Stimulated activated CD8-positive, alpha-beta memory T cell treated with anti-CD3 and anti-CD28 coated beads, Interleukin-7, amount 100 ng/mL, for 24 hours (primary cell): ENCODE measurements at places on chromosomes 3 and 15.

DNA sequence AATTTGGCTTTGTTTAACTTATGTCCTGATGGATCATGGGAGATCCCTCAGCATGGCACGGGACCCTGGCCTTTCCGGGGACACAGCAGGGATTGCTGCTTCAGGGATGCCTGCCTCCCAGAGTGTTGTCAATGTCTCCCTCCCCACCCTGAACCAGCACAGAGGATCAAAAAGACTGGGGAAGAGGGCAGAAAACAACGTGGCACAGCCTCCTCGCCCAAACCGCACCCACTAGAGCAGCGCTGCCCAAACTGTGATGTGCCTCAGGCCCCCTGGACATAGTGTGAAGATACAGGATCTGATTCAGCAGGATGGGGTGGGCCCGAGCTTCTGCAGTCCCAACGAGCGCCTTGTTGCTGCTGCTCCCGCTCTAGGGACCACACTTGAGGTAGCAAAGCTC lies 34.5 kb downstream of the SLC6A20 start:
- DNase-seq, result no peak

DNA sequence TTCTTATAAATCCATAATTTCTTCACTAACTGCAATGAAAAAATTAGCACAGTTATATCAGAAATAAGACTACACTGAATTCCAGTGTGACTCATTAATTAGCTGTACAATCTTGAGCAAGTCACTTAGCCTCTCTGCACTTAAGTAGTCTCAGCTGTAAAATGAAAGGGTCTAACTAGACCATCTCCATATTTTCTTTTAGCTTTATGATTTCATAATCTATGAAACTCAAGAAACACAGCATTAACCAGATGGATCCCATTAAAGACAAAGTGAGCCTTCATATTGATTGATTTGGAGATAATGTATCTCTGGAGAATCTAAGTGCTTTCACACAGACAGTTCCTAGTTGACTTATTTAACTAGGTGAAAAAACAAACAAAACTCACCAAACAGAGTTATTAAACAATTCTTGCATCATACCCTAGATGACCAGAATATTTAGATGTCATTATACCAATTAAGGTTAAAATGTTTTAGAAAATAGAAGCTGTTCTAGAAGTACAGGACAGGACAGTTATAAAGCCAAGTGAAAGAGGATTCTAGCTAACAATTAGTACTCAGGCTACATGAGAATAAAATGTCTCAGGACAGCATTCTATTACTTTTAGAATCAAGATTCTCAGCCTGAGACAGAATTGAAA lies 11.2 kb downstream of the CSNK1G1 start:
- no peak for DNase-seq

DNA sequence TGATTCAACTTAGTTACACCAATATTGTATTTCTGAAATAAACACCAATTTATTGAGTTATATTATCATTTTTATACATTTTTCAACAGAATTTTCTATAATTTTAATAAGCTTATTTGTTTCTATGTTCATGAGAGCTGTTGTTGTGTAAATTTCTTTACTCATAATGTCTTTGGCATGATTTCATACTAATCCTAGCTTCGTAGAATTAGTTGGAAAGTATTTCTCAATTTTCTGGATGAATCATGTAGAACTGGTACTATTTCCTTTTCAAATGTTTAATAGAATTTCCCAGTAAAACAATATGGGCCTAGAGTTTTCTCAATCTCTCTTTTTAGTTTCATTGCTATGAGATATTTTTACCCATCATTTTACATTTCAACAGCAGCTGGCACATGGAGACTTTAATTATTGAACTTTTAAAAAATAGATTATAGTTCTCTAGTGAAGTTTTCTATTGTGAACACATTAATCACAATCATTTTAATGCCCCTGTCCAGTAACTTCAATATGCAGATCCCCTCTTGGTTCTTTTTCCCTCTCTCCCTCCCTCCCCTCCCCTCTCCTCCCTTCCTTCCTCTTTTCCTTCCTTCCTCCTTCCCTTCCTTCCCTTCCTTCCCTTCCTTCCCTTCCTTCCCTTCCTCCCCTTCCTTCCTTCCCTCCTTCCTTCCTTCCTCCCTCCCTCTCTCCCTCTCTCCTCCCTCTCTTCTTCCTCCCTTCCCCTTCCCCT lies 1357.1 kb downstream of the ZPLD1 start:
- DNase-seq, result no peak

GRCh38 chr3:41328926-41329325 lies 129.6 kb downstream of the CTNNB1 start:
- no peak for DNase-seq

GRCh38 chr3:116473602-116474001 lies 28.3 kb upstream of the LSAMP start:
- DNase-seq, result no peak

GRCh38 chr3:27779176-27779575 lies 57.1 kb upstream of the EOMES start:
- no peak for DNase-seq

DNA sequence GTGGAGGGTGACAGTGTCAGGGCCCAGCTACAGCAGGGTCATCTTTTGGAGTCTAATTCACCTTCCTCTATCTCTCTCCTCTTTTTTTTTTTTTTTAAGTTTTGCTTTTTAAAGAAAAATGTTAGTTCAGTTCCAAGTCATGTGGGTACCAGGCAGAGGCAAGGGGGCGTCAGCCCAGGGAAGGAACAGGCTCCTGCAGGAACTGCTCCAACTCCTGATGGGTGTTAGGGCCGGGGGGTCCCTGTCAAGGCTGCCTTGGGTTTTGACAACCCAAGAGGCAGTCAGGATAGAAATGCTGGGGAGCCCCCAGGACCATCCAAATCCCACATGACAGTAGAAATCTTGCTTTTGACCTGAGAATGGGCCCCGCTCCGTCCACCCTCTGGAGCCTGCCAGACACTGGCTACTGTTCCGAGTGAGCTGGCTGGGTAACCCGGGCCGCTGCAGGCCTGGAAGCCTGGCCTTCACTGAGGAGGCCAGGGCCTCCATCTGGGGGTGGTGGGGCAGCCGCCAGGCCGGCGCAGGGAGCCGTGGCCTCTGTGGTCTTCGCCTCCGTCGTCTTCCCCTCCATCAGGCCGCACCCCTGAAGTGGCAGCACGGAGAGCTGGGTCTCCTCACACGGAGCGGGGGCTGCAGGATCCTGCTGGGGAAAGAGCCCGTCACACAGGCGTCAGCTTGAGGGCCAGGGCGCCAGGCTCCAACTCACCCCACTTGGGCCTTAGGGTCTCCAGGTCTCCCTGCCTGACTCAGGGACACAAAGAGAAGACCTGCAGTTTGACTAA lies 24.2 kb downstream of the RNU5B-1 start:
- DNase-seq, result no peak

DNA sequence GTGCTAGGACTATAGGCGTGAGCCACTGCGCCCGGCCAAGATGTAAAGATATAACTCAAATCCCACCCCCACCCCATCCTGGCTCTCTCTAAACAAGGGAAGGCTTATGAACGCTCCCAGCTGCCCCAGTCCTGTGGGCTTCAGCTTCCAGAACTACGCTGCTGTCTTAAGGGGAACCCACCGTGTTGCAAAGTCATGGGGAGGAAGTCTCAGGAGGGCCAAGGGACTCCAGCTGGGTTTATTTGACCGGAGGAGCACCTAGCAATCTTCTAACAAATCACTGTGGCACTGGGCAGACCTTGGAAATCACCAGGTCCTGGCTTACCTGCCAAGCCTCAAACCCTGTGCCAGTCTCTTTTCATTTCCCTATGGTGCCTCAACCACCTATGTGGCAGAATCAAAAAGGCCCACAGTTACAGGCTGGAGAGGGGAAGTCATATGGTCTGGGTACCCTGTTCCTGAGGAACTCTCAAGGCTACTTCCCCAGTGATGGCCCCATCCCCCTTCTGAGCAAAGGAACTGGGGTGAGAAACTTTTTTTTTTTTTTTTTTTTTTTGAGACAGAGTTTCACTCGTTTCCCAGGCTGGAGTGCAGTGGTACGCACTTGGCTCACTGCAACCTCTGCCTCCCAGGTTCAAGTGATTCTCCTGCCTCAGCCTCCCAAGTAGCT lies 83.4 kb downstream of the RBPMS2 start:
- no peak for DNase-seq

GRCh38 chr15:84818261-84819131 lies 1.3 kb downstream of the ALPK3 start:
- no peak for DNase-seq

GRCh38 chr15:46266661-46267060 lies 631.8 kb downstream of the SQOR start:
- no peak for DNase-seq

DNA sequence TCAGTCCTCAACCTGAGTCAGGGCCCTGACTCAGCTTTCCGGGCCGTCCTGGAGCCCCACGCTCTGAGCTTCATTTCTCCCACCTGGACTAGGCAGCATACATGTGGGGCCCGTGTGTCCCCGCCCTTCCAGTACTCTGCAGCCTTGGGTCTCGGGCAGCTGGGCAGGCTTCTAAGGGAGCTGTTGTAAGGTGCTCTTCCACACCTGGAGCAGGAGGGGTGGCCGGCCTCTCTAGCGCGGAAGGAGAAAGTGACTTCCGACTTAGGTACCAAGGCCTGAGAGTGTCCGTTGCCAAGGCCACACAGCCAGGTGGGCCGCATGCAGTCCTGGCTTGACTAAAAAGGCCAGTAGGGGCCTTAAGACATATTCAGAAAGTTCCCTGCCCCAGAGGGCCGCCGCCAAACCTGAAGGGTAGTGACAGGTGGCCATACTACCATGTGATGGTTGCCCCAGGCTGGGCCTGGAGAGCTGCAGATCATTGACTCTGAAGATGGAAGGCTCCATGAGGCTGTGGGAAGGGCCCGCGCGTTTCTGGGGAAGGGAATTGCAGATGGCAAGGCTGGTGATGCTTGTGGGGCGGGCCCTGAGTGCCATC lies 9.4 kb upstream of the SEMA3B start:
- no peak for DNase-seq

GRCh38 chr3:96491868-96492267 lies 322.5 kb upstream of the EPHA6 start:
- no peak for DNase-seq
